ENCODE measurements at places on chromosomes 7 and 10.

DNA sequence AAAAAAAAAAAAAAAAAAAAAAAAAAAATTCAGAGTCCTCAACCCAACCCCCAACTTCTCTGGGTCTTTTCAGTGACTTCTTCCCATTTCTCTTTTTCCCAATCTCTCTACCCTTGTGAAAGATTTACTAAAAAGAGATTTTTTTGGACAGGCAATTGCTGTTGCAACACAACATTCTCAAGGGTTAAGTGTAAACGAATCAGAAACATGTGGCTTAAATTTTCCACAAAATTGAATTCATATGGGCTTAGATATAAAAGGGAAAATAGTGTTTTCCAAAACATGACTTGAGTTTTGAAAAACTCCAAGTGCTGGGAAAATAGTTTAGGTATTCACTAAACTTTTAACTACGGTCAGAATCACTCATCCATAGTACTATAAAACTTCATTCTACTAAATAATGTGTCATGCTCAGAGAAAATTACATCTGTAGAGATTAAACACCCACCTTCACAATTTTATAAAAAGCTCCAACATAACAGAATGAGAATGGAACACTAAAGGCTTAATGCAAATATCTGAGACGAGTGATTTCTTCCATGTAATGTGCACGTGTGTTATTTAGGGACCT is 643.1 kb downstream of the PARD3 start:
- no peak for DNase-seq

GRCh38 chr10:73076360-73077183 is 20.1 kb downstream of the P4HA1 start:
- DNase-seq, result no peak

DNA sequence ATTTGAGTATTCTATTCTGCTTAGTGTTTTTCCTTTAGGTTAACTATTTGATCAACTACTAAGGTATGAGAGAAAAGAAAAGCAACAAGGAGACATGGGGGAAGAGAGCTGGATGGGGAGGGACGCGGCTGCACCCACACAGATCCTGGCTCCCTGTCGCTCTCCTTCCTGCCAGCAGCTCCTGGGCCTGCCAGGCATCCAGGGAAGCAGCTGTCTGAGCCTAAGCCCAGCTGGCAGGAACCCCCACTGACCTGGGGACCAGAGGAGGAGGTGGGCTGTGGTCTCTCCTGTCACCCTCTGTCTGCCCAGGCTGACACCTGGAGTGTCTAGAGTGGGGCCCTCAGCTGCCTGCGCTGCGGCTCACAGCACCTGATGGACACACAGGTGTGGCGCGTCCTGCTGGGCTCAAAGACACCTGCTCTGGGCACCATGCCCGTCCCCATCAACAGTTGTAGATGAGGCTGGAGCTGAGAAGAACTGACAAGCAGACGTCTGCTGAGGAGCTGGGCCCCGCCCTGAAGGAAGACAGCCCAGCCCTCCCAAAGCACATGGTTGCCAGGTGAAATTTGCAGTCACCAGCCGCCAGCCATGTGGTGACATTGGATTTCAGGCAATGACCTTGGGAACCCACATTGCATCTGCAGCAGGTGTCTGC is 207.9 kb downstream of the PLXNA4 start:
- no peak for DNase-seq

DNA sequence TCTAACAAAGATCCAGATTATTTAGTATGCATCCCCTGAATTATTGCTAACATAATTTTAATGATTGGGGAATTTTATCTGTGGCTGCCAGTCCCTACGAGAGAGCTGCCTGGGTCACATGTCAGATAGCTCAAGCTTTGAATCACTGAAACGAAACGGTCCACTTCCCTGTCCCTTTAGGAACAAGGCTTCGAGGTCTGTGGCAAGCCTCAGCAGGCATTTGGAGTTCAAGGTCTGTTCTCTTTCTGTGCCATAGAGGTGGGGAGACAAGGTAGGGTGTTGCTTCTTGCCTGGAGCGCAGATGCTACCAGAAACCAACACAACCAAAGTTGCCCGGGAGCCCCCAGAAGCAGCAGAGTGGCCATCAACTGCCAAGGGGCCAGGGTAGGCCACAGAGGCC is 13.9 kb upstream of the SH2D4B start:
- no peak for DNase-seq

GRCh38 chr10:4127518-4128315 is 342.7 kb upstream of the KLF6 start:
- DNase-seq, result no peak

- DNase-seq, result no peak
Observed at GRCh38 chr7:90222811-90223725, 11.5 kb downstream of the STEAP2 start.

GRCh38 chr7:134108802-134109201 is 18.3 kb upstream of the LRGUK start:
- no peak for DNase-seq

DNA sequence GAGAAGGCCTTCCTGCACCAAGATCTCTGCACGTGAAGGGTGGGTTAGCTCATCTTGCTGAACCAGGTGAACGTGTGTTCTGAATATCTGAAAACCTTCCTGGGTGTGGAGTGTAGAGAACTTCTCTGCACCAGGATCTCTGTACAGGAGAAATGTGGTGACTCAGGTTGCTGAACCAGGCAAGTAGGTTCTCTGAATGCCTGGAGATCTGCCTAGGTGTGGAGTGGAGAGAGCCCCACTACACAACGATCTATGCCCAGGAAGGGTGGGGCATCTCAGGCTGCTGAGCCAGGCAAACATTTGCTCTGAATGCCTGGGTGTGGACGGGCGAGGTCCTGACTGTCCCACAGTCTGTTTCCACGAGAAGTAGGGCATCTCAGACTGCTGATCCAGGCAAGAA is 1002.3 kb upstream of the KCND2 start:
- DNase-seq, result no peak

GRCh38 chr7:150375662-150376521 is 3.2 kb upstream of the ZNF775 start:
- no peak for DNase-seq

All from cortex of kidney (tissue), 1 donor.